ENCODE measurements at places on chromosomes 6 and 20. TPM values are rescaled to one million over a fixed set of nuclear protein-coding genes. Genes with fewer than 3 reads are reported as not detected.

DNA sequence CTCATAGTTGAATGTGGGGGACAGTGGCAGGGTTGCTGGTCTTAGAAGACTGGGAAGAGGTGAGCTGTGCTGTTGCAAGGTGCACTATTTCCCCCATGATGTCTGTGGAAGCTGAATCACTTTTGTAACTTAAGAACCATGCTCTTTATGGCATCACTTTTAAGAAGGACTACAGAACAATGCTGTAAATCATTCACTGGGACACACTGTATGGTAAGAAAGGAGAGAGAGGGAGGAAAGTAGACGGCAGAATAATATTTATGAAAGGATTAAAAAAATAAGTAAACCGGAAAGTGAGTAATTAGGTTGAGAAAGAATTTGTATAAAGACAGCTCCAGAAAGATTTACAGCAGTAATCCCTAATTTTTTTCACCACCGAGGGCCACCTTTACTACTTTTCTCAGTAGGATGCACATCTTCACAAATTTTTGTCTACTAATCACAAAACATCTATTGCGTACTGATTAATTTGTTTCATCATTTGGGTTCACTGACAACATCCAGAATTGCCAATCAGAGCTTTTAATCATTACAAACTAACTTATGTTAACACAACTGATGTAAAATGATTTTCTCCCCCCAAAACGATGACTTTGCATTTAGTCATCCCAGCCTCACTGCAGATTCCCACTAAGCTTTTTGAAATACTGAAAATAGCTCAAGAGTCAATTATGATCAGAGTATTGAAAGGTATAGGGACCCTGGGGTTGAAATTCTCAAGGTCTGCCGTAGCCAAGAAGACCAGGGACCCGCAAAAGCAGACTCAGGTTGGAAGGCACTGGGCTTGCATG, 560.7 kb upstream of the NOX3 start:
- no peak for DNase-seq

The HFE gene
- total RNA-seq: 1.7 TPM

- DNase-seq: no peak
Observed at GRCh38 chr6:163816441-163816840, 401.9 kb downstream of the QKI start.

DNA sequence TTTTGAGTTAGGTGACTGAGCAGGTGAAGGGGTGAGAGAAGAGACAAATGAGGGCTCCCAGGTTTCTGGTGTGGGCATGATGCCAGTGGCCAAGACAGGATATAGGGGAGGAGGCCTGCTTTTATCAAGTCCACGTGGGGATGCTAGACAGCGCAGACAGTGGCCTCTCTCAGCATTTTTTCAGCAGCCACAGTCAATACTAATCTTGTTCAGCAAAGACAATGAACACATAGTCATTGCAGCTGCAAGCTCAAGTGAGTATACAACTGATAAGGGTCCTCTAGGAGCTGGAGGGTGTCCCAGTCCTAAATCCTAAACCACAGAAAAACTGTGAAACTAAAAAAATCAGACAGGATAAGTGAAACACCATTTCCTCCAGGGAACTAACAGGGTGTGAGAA, 48.6 kb downstream of the UQCC1 start:
- no peak for DNase-seq

The HLA-G gene
- not detected for total RNA-seq

DNA sequence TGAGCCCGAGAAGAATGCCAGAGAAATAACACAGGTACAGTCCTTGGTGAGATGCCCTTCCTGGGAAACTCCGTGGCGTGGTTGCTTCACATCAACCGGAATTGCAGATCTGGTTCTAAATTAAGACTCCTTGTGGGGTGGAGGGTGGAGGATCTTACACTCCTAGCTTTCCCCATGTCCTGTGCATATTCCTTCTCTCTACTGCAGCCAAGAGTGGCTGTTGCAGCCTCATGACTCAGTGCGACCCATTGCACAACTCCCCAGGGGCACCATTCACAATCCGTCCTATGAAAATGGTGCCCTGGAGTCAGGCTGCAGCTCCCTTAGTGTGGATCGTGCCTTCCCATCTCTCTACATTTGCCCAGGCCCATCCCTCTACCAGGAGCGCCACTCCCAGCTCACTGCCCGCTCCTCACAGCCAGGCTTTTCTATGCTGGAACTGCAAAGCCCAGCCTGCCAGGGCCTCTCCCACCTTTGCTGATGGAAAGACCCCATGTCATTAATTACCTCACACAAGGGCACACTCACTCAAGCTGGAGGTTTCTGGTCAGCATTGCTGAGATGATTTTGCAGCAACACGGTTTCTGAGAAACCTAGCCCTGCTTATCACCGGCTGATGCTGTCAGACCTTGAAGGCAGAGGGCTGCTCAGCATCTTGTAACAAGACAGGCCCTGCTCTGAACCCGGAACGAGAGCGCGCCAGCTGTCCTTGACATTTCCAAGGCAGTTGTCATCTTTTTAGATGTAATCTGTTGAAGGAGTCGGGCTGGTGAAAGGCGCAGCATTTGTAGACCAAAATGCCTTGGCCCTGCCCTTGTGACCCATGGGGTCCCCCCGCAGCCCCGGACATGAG, 39.7 kb downstream of the SIRPA start:
- DNase-seq: no peak

- DNase-seq: peak; percentile 49
Observed at GRCh38 chr6:113980937-113981554, 10.1 kb upstream of the HDAC2 start.

- DNase-seq: no peak
Observed at GRCh38 chr6:42448391-42448790, 3.3 kb downstream of the TRERF1 start.

- DNase-seq: no peak
Observed at GRCh38 chr6:51323056-51323455, 504.4 kb downstream of the TFAP2B start.

The TMEM181 gene
- 48.2 TPM for total RNA-seq

GRCh38 chr20:16942756-16943155, 194.6 kb downstream of the OTOR start:
- DNase-seq: no peak

- no peak for DNase-seq
Observed at GRCh38 chr6:53724501-53724900, 58.9 kb upstream of the KLHL31 start.

GRCh38 chr6:27743787-27744186, 168.4 kb downstream of the OR2B2 start:
- DNase-seq: no peak

- peak; percentile 81 for DNase-seq
Observed at GRCh38 chr6:89079511-89080234, 878 bp upstream of the PNRC1 start.

DNA sequence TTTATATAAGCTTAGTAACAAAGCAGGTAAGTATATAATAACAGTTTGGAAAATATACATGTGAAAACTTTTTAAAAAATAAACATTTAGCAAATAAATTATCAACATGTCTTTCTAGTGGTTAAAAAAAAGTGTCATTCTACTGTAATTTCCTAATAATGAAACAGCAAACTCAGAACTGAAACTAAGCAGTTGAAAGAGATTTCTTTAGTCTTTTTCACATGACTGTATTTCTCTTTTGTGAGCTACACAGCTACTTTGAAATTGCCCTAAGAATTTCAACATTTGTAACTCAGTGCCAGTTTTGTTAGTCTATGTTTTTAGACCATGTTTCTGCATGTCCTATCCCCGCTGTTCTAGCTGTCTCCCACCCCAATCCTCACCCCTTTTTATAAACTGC, 28.4 kb upstream of the SDHAF4 start:
- no peak for DNase-seq

- no peak for DNase-seq
Observed at GRCh38 chr6:139823099-139823807, 448.8 kb upstream of the CITED2 start.

The RSPO3 gene
- not detected for total RNA-seq

DNA sequence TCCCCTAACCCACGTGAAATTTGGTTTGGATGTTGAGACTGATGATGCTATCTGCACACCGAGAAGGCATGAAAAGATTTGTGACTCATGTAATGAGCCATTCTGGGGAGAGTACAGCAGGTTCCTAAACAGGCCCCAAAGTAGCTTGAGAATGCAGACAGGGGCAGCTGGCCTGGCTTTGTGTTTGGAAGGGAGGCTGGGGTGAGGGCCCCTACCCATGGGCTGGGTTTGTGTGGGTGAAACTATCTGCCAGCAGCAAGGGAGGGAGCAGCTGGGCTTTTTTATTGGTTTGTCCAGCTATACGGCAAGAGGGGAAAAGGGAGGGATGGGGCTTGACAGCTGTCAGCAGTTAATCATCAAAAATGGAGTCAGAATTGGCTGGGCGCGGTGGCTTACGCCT, 87.0 kb upstream of the RNF24 start:
- no peak for DNase-seq

The C6orf132 gene
- total RNA-seq: under 0.01 TPM

GRCh38 chr6:147023148-147023547, 181.1 kb upstream of the STXBP5 start:
- no peak for DNase-seq

DNA sequence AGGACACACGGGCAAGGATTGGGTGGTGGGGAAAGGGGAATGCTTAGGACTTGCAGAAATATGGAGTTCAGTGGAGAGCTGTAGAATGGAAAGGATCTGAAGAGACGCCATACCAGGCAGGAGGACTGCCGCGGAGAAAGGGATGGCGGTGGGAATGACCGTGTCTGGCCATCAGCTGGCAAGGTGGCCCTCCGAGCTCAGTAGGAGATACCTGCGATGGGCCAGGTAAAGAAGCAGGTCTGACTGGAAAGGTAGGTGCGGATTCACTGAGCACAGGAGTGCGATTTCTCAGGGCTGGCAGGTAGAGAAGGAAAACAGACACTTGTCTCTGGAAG, 26.0 kb downstream of the PCK1 start:
- no peak for DNase-seq

GRCh38 chr20:32775336-32775991, 13.3 kb downstream of the DNMT3B start:
- no peak for DNase-seq

- no peak for DNase-seq
Observed at GRCh38 chr6:39228111-39228971, 934 bp downstream of the KCNK5 start.

- no peak for DNase-seq
Observed at GRCh38 chr6:120526576-120526975, 807.7 kb downstream of the TBC1D32 start.

GRCh38 chr6:164826831-164827468, 482.5 kb downstream of the C6orf118 start:
- no peak for DNase-seq

- no peak for DNase-seq
Observed at GRCh38 chr6:10880366-10880765, 1.5 kb downstream of the GCM2 start.

GRCh38 chr6:114334237-114334636, 8.6 kb downstream of the HS3ST5 start:
- DNase-seq: no peak

The RNF182 gene
- 0.22 TPM for total RNA-seq

- peak; percentile 71 for DNase-seq
Observed at GRCh38 chr6:13559251-13559650, 15.2 kb upstream of the SIRT5 start.

The FAM217A gene
- total RNA-seq: not detected

DNA sequence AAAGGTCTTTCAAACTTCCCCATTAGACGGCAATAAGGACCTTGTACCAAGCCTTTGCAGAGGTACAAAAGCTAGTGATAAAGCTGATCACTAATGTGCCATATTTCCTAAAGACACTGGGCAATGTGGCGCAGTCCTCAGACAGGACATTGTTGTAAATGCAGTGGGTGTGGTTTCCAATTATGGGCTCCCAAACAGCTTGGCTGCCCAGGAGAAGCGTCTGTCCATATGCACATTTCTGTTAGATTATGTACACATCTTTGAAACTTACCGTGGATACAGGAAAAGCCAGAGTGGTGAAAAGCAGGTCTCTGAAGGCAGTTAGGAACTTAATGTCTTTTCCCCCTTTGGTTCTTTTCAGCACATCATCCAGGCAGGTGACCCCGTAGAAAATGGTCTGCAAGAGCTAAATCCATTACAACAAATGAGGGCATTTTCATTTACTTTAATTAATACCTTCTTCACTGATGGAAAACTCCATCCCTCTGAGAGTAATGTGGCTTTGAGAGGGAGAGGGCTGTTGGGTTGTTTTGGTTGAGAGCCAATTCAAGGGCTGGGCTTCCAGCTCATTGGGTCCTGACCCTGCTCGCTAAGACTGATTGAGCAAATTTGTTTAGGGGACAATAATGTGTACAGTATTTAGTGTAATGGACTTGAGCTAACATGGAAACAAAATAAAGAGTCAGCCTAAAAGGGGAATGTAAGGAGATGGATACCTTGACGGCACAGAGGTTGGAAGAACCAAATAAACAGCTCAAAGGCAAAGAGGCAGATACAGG, 10.4 kb downstream of the ADTRP start:
- DNase-seq: peak; percentile 21
